Memory B cell (primary cell): ENCODE measurements at places on chromosomes 5 and 9.

- peak; percentile 7 for DNase-seq
Observed at GRCh38 chr5:376799-377325, 55.3 kb downstream of the AHRR start.

GRCh38 chr5:155826611-155827507 lies 500.1 kb upstream of the SGCD start:
- no peak for DNase-seq

- DNase-seq = no peak
Observed at GRCh38 chr9:124480621-124480981, 26.6 kb downstream of the NR5A1 start.

GRCh38 chr5:139717221-139717620 lies 69.1 kb downstream of the CXXC5 start:
- no peak for DNase-seq

- DNase-seq = no peak
Observed at GRCh38 chr9:13810510-13810909, 503.4 kb downstream of the NFIB start.

GRCh38 chr9:92979283-92980056 lies 32.1 kb downstream of the FGD3 start:
- no peak for DNase-seq

GRCh38 chr5:149360272-149360671 lies 2.4 kb downstream of the PCYOX1L start:
- DNase-seq = no peak

- DNase-seq = no peak
Observed at GRCh38 chr5:137580030-137580429, 80.9 kb upstream of the SPOCK1 start.

- DNase-seq = no peak
Observed at GRCh38 chr5:74016373-74016772, 390.4 kb downstream of the ARHGEF28 start.

GRCh38 chr9:137620048-137620405 lies 1.2 kb downstream of the EHMT1 start:
- no peak for DNase-seq

DNA sequence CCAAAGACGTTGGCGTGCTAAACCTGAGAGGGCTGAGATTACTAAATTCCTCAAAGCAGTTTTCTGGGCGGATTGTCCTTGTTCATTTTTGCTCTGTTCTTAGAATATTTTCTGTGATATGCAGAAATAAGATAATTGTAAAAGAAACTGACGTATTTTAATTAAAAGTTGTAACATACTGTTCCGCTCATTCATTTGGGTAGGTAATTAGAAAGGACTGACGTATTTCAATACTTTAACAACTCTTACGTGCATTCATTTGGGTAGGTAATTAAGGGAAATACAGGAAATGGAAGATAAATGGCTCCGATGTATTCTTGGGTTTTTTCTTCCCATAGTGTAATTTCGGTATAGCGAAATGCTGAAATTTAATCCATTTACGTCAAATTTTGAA lies 1.1 kb downstream of the OSTF1 start:
- no peak for DNase-seq

GRCh38 chr5:29378104-29378503 lies 1815.4 kb upstream of the CDH6 start:
- no peak for DNase-seq

DNA sequence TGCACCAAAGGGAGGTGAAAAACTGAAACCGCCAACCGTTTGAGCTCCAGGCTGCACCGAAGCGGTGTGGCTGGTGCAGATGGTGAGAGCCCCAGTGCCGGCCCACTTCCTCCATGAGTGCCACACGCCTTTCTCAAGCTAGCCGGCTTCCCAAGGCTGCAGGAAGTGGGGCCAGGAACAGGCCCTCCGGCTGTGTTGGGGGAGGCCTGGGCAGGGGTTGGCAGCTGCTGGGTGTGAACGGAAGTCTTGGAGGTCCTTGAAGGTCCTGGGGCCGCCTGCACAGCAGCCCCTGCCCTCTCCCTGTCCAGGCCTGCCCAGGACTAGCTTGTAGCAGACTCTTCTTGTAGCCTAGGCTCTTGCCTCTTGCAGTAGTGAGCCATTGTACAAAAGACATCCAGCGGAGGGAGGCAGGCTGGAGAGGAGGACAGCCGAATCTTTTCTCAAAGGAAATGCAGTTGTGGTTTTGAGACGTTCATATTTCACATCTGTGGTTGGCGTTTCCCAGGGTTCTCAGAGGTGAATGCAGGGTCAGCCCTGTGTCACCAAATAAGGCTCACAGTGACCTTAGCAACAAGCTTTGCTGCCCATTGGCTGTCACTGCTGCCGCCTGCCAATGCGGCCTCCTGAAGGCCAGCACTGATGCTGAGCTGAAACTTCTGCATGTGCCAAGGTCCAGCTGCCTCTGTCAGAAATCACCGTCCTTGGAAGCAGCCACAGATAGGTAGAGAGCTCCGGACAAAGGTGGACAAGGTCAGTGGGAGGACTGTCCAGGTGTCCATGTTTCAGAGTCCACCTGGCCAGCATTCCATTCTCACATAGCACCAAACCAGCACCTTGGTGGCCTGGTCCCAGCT lies 23.9 kb downstream of the IRF1 start:
- DNase-seq = peak; percentile 36

- no peak for DNase-seq
Observed at GRCh38 chr9:125839317-125839716, 92.1 kb downstream of the PBX3 start.

DNA sequence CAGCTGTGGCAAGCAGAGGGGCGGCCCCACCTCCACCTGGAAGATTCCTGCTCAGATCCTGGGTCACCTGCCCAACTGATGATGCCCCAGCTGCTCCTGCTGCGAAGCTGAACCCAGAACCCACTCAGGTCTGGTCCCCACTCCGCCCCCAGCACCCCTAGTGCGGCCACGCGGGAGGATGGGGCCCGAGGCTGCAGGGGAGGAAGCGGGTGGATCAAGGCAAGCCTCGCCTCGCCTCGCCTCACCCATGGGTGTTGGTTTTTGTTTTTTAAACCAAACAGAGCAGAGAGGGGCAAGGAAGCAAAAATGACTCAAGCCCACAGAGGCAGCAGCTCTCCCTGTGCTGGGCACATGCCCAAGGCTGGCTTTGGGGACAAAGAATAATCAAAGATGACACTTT lies 23.2 kb downstream of the ABO start:
- no peak for DNase-seq

DNA sequence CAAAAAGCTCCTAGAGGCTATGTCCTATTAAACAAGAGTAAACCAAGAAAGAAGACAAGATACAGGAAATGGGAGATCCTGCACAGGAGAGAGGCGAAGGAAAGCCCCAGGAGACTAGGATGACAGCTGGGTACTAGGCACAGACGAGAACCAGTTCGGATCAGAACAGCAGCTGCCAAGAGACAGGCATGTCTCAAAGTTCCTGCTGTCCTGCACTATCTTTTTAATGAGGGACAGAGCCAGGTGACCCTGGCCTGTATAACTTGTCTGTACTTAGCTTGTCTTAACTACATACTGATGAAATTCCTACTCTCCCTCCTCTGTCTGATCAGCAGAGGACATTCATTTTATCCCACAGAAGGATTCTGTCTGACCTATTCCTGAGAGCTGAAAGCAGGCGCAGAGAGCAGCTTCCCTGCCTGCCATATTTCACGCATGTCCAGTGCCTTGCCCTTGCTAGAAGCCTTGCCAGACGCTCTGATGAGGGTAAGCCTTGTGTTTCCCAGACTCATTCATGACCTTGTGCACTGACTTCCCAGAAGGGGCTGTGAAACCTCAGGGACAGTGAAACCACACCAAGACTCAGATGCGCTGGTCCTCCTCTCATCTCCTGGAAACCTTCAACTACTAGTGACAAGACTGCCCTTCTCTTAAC lies 24.7 kb downstream of the TSC1 start:
- DNase-seq = no peak

DNA sequence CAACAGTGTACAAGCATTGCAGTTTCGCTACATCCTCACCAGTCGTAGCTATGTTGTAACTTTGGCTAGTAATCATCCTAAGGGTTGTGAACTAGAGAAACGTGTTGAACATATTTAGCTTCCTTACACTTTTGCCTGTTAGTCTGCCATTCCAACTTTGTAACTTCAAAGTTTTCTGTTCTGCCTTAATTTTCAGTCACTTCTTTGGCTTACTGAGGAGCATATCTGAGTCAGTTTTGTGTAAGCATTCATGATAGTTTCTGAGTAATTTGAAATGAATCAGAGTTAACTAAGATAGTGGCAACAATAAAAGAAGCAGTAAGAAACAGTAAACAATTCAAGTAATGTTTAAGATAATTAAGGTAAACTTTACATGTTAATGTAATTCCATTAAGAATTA lies 58.9 kb upstream of the MCCC2 start:
- no peak for DNase-seq

DNA sequence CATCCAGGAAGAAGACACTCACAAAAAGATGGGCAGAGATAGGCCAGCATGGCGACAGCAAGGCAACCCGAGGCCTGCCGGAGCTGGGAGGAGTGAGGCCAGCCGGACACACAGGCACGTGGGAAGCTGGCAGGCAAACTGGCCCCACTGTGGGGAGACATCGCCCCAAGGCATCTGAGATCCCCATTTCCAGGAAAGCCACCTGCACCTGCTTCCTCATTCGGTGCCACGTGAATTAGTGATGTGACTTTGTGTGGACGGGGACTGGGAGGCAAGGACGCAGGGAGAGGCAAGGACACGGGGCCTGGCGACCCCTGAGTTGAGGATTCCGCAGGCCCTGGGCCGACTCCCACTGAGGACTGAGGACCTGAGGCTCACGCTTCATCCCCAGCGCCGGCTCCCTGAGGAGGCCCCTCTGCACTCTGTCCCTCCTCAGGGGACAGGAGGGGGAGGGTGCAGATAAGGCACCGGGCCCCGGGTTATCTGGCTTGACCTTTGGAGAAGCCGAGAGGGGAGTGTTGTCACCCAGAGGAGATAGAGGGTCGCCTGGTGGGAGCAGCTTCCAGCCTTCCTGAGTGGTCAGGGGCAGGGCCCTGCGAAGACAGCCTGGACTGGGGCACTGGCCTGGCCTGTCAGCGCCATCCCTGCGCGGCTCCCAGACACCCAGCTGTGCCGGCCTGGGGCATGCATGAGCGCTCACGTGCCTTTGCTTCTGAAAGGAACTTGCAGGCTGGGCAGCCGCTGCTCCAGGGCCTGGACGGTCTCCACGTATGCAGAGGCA lies 39.7 kb downstream of the NDUFS6 start:
- DNase-seq = no peak

- DNase-seq = no peak
Observed at GRCh38 chr5:113044776-113045465, 68.3 kb downstream of the DCP2 start.

- DNase-seq = no peak
Observed at GRCh38 chr5:133933169-133933509, 35.3 kb downstream of the C5orf15 start.

DNA sequence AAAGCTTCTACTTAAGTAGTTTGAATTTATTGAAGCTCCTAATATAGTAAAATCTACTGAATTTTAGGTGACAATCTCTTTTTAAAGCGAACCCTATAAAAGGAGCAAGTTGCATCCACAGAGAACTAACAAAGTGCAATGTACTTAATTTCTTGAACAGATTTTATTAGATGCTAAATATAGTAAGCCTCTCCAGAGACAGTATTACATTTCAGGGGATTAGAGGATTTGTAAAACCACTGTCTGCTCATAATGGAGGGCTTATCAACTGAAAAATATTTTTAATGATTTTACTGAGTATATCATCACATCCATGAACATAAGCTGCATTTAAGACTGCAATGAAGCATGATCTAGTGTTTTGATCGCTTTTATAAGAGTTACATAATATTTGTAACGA lies 230.0 kb upstream of the EFNA5 start:
- DNase-seq = no peak

DNA sequence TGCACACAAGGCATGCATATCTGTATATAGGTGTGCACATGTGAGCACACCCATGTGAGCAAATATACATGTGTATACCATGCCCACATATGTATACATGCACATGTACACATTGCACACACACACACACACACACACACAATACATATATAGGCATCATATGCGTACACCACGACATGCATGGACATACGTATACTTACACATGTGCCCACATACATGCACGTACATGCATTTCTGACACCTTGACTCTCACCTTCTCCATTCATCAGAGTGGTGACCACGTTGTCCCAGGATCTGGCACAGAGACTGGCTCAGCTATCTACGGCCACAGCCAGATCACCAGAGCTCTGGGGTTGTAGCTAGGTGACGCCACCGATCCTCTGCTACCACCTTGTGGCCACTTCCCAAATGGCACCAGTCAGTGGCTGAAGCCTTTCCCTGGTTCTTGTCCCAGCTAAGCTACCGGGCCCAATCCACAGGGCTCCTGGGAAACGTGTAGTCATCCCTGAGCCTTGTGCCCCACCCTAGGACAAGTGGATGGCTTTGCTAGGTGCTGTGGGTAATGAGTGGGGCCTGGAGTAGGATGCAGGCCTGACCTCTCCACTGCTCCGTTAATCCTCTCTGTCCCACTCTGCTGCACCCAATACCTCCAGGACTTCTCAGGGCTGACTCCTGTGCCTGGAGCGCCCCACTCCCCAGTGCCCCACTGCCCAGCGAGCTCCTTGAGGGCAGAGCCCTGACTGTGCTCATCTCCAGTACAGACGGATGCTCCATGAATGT lies 194.4 kb downstream of the RGS3 start:
- DNase-seq = peak; percentile 76

- no peak for DNase-seq
Observed at GRCh38 chr5:55820488-55820887, 30.7 kb upstream of the IL31RA start.

- DNase-seq = no peak
Observed at GRCh38 chr5:74647096-74647495, 6.6 kb upstream of the ENC1 start.

DNA sequence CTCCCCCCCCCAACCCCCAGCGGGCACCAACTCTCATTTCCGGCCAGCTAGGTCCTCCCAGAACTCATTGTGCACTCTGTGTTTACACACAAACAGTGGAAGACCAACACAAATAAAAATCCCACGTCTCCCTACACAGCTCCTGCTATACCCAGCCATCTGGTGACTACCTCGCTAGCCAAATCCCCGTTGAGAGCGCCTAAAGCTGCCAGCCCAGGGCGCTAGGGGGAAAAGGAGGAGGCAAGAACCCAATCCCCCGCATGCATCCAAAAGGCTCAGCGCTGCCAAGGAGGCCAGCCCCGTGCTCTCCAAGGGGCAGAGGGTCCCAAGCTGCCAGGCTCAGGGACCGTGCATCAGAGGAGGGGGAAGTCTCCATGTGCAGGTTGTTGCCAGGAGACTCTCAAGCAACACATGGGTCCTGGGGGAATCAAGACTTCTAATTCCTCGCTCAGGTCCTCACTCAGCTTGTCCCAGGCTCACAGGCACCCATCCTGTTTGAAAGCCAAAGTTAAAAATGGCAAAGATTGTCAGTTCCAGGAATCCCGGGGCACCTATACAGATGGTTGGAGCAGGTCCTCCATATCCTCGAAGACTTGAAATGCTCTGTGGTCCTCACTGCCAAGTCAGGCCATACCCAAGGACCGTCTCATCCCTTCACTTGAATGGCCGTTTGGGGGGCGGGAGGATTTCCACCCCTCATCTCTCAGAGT lies 2.7 kb downstream of the ASTN2 start:
- no peak for DNase-seq

- no peak for DNase-seq
Observed at GRCh38 chr5:146071171-146071570, 34.2 kb downstream of the PLAC8L1 start.
